ENCODE measurements at places on chromosomes 7 and 10.

- no peak for DNase-seq
Observed at GRCh38 chr10:14409247-14409646, 78.5 kb upstream of the FRMD4A start.

- DNase-seq: no peak
Observed at GRCh38 chr7:47056731-47057130, 525.2 kb downstream of the TNS3 start.

DNA sequence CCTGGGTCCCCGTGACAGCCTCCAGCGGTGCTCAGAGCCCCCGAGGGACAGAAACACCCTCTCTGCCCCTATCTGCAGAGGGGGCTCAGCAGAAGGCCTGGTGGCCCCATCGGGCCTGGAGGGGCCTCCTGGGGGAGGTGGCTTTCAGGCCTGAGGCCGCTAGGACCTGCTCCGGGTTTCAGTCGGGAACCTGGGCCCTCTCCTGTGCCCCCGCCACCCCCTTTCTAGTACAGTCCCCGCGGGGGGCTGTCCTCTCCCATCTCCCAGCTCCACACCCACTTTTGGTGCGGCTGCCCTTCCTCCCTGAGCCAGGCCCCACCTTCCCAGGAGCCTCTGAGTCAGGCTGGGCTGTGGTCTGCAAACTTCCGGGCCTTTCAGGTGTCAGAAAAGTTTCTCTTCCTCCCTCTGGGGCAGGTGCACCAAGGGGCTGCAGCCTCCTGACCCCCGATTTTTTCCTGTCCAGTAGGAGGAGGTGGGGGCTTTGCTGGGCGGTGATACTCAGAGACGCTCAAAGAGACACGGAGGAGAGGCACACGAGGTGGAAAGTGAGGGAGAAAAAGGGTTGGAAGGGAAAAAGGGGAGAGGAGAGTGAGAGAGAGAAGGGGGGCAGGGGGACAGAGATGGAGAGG lies 692 bp downstream of the CARD11 start:
- peak; percentile 71 for DNase-seq

GRCh38 chr7:43220250-43220649 lies 107.8 kb downstream of the HECW1 start:
- DNase-seq: no peak

DNA sequence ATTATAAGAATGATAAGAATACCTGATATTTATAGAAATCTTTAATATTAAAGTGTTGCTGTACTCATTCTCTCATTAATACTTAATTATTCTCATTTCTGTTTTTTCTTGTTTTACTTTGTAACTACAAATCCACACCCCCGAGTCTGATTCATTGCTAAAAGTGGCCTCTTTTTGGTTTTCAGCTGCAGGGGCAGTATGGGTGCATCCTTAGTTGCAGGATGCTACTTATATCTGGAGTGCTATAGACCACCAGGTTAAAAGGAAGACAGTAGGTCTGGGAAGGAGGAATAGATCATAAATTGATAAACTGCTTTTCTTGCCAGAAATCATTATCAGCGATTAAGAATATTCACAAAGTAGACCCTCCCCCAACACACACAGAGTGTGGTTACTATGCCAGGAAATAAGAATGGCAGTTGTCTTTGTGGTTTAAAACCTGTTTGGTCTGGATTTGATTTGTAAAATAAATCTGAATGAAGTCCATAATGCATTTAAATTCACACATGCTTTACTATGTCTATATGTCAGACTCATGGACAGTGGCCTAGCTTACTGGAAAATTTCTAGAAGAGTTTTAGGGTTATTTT lies 96.5 kb downstream of the NRF1 start:
- DNase-seq: no peak

- DNase-seq: no peak
Observed at GRCh38 chr7:92992932-92993331, 124.8 kb downstream of the SAMD9 start.

- DNase-seq: no peak
Observed at GRCh38 chr7:1650363-1651030, 19.6 kb upstream of the ELFN1 start.

Measured in CD4-positive, alpha-beta T cell treated with Interleukin-2 at 100 ng/mL for 4 hours (primary cell).